ENCODE measurements at places on chromosomes 1 and 21.
A peak's percentile ranks its signal among the peaks of the same experiment; 100 is the strongest.

DNA sequence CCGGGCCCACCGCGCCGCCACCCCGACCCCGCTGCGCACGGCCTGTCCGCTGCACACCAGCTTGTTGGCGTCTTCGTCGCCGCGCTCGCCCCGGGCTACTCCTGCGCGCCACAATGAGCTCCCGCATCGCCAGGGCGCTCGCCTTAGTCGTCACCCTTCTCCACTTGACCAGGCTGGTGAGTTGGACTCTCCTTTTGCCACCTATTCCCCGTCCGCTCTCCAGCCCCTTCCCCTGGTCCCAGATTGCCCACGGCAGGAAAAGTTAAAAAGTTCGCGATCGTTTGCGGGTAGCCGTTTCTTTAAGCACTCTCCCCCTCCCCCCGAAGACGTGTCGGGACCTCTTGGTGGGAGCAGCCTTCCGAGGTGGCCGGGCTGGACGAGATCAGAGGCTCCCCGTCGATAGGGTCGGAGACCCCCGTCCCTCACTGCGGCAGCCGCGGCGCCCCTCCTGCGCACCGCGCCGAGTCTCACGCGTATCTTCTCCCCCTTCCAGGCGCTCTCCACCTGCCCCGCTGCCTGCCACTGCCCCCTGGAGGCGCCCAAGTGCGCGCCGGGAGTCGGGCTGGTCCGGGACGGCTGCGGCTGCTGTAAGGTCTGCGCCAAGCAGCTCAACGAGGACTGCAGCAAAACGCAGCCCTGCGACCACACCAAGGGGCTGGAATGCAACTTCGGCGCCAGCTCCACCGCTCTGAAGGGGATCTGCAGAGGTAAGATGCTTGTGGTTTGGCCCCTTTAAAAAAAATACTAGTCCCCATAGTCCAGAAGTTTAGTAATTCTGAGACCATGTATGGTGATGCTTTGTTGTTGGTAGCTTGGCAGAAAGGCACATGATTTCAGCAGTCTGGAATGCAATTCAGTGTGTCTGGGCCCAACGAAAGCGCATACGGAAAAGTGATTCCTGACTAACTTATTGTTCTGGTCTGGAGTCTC lies 576 bp downstream of the CCN1 start:
- peak; percentile 85 for DNase-seq

DNA sequence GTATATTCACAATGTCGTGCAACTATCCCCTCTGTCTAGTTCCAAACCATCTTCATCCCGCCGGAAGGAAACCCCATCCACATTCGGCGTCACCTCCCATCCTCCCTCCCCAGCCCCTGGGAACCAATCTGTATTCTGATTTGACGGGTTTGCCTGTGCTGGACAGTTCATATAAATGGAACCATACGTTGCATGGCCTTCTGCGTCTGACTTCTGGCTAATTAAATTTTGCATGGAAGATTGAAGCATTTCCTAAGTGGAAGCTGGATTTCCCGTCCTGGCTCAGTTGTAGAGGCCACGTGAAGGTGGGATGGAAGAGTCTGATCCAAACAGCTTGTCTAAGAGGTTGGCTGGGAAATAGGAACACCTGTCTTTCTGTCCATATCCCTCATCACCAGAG lies 14.6 kb downstream of the SPSB1 start:
- DNase-seq = no peak

GRCh38 chr1:31326461-31326860 lies 29.6 kb downstream of the ZCCHC17 start:
- no peak for DNase-seq

DNA sequence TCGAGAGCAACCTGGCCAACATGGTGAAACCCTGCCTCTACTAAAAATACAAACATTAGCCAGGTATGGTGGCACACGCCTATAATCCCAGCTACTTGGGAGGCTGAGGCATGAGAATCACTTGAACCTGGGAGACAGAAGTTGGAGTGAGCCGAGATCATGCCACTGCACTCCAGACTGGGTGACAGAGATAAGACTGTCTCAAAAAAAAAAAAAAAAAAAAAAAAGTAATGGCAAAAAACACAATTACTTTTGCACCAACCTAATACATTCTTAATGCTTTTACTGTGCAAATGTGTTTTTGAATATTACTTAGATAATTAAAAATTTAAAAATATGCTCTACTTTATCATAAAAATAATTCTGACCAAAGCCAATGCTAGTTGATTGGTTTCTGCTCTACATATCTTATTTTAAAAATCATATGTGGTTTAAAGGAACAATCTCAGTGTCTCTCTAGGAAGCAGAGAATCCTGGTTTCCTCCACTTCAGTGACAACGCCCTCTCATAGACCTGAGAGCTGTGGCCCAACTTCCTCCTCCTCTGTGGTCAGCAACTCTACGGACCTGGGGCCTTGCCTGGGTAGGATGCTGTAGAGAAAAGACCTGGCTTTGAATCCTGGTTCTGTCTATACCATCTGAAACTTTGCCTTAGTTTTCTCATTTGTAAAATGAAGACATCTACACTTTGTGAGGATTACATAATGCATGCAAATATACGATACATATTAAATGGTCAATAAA lies 64.7 kb downstream of the TGFBR3 start:
- no peak for DNase-seq

DNA sequence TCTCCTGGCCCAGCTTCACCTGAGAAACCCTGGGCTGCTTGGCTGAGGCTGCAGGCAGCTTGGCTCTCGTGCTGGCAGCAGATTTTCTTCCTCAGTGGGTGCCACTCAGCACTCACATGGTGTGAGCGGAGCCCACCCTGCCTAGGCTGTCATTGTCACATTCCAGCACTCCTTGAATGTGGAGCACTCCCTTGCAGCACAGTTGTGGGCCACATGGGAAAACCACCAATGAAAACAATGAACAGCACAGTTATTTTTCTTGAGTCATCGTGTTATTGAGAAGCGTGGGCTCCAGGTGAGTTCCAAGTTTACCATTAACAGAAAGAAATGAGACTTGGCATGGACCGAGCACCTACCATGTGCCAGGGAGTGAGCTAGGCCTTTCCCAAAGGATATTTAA lies 27.2 kb upstream of the TRIM67 start:
- DNase-seq = no peak

DNA sequence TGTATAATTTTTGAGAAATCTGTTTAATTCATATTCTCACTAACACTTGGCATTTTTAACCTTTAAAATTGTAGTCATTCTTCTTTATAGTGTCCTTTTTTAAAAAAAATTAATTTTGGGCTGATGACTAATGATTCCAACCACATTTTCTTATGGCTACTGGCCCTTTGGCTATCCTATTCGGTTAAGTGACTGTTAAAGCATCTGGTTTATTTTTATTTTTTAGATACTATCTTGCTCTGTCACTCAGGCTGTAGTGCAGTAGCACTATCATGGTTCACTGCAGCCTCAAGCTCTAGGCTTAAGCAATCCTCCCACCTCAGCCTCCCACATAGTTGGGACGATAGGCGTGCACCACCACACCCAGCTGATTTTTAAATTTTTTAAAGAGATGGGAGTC lies 723.2 kb upstream of the CXADR start:
- no peak for DNase-seq

DNA sequence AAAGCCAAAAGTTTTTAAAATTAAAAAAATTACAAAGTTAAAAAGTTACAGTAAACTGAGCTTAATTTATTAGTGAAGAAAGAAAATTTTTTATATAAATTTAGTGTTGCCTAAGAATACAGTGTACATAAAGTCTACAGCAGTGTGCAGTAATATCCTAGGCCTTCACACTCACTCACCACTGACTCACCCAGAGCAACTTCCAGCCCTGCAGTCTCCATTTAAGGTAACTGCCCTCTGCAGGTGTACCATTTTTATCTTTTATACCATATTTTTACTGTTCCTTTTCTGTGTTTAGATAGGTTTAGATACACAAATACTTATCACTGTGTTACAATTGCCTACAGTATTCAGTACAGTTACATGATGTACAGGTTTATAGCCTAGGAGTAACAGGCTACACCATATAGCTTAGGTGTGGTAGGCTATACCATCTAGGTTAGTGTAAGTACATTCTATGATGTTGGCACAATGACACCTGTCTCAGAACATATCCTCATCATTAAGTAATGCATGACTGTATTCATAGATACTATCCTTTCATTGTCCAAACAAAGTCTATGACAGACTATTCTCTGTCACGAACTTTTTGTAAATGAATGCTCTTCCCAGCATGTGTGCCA lies 78.6 kb upstream of the PBX1 start:
- no peak for DNase-seq

- DNase-seq = no peak
These were observed 14.6 kb upstream of the AGBL4 start for GRCh38 chr1:50038237-50038809.

GRCh38 chr1:200116324-200116723 lies 88.8 kb downstream of the NR5A2 start:
- DNase-seq = no peak

DNA sequence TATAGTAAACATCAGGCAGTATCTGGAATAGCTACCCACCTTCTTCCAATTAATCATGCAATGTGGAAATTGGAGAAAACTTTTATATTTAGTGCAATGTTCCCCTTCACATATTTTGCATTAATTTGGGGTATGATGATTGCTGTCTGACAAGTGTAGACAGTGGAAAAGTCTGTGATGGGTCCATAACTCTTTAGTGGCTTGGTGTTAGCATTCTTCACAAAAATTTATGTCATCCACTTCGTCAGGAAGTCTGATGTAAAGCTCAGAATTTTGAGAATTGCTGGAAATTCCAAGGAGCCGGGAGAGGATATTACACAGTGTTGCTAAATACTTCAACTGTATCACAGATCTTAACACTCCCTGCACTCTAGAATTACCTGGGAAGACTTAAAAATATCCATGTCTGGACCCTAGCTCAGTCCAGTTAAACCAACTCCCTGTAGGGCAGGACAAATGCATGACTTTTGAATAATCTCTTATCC lies 549.7 kb upstream of the PLXNA2 start:
- DNase-seq = no peak

DNA sequence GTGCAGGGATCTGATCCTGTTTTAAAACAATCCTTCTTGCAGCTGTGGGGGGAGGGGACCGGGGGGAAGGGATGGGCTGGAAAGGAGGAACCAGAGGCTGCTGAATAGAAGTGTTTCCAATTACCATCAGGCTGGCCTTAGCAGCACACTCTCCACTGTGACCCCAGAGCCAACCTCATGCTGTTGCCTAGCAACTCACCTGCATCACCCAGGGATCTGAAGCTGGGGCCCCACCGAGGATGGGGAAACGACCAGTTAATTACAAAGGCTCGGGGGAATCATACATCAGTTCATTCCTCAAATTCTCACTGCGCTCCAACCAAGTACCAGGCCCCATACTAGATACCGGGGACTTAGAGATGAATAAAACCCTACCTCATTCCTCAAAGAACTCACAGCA lies 11.9 kb upstream of the GPX7 start:
- no peak for DNase-seq

DNA sequence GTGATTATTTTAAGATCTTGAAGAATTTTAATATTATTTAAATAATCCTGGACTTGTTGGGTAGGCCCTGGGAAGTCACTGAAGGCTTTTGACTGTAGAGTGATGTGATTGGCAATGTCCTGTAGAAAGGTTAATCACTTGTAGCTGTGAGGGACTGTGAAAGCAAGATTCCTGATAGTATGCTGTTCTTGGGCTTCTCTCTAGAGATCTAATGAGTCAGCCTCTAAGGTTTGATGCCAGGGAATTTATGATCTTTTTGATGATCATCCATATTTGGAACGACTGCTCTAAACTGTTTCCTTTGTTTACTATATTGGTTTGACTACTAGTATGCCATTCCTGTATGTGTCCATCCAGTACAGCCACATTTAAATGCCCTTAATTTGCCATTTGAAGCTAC lies 56.5 kb downstream of the CAMSAP2 start:
- DNase-seq = no peak

- no peak for DNase-seq
These were observed 44.0 kb downstream of the ATP6V1G3 start for GRCh38 chr1:198496216-198497143.

- DNase-seq = no peak
These were observed 31.7 kb upstream of the GPR88 start for GRCh38 chr1:100506217-100506616.

DNA sequence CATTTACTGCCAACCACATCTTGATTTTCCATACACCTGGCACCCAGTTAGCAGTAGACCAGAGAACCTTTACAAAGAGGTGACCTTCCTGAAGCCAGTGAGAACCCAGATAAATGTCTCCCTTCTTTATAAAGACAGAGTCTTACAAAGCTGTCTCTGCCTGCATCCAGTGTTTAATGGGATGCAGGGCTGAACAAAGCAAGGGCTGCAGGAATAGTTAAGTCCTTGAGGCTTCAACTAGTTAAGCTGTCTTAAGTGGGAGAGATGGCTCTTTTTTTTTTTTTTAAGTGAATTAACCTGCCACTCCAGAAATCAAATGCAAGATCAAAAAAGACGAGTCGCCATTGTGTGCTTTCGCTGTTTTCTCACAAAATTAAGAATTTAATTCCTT lies 1.5 kb downstream of the AHCYL1 start:
- DNase-seq = no peak

GRCh38 chr1:22055463-22055862 lies 3.0 kb downstream of the CDC42 start:
- no peak for DNase-seq

- peak; percentile 39 for DNase-seq
These were observed 6.3 kb downstream of the PROK1 start for GRCh38 chr1:110457206-110457605.

DNA sequence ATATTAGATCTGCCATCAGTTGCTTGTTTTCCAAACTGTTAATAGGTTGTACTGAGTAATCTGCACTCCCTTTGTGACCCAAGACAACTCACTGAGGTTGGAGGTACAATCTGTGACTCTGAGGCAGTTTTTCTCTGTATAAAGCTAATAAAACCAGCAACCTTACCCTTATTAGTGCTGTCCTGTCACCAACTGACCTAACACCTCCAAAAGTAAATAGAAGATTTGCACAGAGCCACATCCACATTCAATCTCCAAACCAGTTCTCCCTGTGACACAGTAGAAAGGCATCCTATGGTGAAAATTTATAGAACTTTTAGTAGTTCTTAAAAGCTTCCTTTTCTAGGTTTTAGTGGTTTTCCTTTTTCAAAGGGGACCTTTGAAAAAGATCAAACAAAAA lies 140.4 kb upstream of the ADGRL2 start:
- peak; percentile 70 for DNase-seq

DNA sequence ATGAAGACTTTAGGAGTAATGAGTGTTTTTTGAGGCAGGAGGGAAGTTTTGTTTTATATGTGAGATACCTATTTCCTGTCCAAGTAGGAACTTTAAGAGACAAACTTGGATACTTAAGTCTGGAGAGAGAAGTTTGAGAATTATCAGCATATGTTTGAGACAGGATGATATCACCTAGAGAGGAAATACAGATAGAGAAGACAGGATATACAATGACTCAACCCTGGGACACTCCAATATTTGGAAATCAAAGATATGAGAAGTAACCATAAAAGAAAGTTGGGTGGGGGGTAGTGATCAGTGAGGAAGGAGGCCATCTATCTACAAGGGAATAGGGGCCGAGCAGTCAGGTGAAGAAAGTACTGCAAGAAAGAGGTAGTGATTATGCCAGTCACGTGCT lies 6.5 kb downstream of the LCE7A start:
- no peak for DNase-seq

GRCh38 chr1:24118410-24119242 lies 6.7 kb upstream of the MYOM3 start:
- no peak for DNase-seq

- DNase-seq = peak; percentile 61
These were observed 2.9 kb downstream of the GFI1 start for GRCh38 chr1:92483610-92484471.
